HT-29 (cell line): ENCODE measurements at places on chromosomes 1 and 21. TPM values are rescaled to one million over a fixed set of nuclear protein-coding genes. Genes with fewer than 3 reads are reported as not detected.
A peak's percentile ranks its signal among the peaks of the same experiment; 100 is the strongest.

The RUNX3 gene
- 0.18 TPM in 1 of 2 replicates, not detected in the other for total RNA-seq

The SMIM12 gene
- total RNA-seq: 31.5 and 37.7 TPM in 2 replicates

The PAPPA2 gene
- not detected in 2 replicates for total RNA-seq

The PTGER3 gene
- not detected in 2 replicates for total RNA-seq

The PEAR1 gene
- total RNA-seq: 1.2 and 1.4 TPM in 2 replicates

The ROR1 gene
- 34.7 and 40.5 TPM in 2 replicates for total RNA-seq

The TMEM269 gene
- 0.03 TPM in 1 of 2 replicates, not detected in the other for total RNA-seq

The NBPF12 gene
- total RNA-seq: 2.0 and 2.4 TPM in 2 replicates

The LMO4 gene
- 174 and 184 TPM in 2 replicates for total RNA-seq

The GPR3 gene
- 2.1 and 2.6 TPM in 2 replicates for total RNA-seq

The NLRP3 gene
- total RNA-seq: 0.70 and 0.71 TPM in 2 replicates

The TSPEAR gene
- not detected in 2 replicates for total RNA-seq

The ADAMTS4 gene
- total RNA-seq: not detected in 2 replicates

DNA sequence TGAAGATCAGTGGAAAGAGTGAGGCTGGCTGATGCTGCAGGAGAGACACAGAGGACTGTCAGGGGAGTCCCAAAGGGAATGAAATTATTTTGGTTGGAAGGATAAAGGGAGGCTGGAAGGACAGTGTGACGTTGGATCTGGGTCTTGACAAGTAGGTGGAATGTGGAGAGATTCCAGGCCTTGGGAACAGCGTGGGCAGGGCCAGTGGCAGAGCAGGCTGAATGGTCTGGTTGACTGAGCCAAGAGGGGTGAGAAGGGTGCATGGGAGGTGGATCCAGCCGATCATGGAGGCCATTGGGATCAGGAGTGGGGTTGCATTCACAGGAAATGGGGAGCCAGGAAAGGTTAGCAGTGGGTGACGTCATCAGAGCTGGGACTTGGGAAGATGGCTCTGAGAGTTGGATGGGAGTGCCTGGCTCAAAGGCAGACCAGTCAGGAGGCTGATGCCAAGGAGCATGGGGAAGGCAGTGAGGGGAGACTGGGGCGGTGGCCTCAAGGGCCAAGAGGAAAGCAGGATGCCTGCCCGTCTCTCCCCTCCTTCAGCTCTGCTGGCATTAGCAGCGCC, 146.2 kb upstream of the VAMP3 start:
- no peak for DNase-seq

GRCh38 chr1:116853680-116854402, 55.9 kb upstream of the PTGFRN start:
- DNase-seq: peak; percentile 92

DNA sequence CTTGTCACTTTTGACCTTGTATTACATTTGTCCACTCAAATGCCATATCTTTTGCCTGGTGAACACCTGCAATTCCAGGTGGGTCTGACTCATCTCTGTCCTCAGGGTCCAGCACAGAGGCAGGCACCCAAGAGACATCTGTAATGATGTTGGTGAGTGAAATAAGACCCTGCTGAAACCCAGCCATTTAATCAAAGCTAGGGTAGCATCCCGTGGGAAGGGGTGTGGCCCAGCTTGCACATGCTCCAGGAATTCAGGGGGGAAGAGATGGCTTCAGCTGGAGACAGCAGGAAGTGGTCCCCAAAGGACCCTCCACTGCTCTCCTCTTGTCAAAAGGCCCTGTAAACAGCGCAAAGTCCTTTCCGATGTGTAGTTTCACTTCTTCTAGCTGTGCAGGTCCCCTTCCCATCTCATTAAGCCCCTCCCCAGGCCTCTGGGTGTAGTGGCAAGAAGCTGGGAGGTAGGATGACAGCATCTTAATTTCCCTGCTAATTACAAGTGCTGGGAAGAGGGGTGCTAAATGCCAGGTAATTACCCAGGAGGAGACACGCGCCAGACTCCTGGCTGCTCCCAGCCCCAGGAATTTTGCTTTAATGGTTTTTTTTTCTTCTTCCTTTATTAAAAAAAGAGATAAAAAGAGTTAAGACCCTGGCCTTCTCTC, 54.4 kb upstream of the TRABD2B start:
- DNase-seq: no peak

DNA sequence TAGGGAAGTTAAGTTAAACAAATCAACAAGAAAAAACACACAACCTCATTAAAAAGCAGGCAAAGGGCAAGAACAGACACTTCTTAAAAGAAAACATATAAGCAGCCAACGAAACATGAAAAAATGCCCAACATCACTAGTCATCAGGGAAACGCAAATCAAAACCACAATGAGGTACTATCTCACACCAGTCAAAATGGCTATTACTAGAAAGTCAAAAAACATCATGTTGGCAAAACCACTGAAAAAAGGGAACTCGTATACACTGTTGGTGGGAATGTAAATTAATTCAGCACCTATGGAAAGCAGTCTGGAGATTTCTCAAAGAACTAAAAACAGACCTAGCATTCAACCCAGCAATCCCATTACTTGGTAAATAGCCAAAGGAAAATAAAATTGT, 51.1 kb downstream of the HSF2BP start:
- DNase-seq: no peak

GRCh38 chr1:161119092-161119903, 1.4 kb downstream of the NIT1 start:
- DNase-seq: peak; percentile 78

- DNase-seq: no peak
Observed at GRCh38 chr1:101407505-101408211, 170.8 kb downstream of the S1PR1 start.

GRCh38 chr1:23644555-23644866, 47.1 kb upstream of the RPL11 start:
- no peak for DNase-seq

- DNase-seq: peak; percentile 52
Observed at GRCh38 chr1:9294910-9295636, 2.4 kb downstream of the SPSB1 start.

- no peak for DNase-seq
Observed at GRCh38 chr1:169316556-169316955, 51.0 kb downstream of the NME7 start.

DNA sequence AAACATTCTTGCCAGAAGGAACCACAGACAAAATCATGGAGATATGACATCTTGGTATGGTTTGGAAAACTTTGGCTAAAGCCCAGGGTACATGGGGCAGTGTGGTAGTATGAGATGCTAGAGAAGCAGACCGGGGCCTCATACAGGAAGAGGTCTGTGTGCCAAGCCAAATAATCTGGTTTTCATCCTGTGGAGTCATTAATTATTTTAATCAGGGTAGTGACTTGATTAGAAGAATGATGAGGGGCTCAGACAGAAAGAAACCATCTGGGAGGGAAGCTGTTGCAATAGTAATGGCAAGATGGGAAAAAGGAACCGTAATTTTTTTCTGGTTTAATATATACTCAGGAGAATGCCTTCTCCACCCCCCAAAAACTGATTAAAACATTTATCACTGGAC, 318.0 kb downstream of the BRINP2 start:
- DNase-seq: no peak

DNA sequence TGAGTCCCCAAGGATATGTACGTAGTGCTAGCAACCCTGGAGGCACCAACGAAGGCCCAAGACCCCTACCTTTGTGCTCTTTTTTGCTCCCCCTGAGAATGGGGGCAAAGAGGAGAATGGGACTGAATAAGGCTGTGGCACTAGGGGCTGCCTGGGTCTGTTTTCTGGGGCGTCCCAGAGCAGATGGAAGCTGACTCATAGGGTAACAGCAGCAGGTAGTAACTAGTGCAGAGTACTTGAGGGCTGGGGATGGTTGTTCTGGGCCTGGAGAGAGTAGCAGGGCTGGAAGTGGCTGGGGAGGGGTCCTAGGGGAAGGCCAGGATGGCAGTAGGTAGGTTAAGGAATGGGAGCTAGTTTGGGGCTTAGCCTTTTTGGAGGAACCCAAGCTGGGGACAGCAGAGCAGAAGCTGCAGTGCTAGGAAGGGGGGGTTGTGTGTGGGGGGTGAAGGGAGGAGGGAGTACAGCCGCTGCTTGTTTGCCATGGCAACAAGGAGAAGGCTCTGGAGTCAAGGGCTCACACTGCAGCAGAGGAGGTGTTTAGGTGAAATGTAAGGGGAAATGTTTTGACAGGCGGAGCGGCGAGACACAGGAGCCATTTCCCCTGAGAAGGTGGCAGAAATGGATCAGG, 1.8 kb downstream of the NCDN start:
- no peak for DNase-seq

DNA sequence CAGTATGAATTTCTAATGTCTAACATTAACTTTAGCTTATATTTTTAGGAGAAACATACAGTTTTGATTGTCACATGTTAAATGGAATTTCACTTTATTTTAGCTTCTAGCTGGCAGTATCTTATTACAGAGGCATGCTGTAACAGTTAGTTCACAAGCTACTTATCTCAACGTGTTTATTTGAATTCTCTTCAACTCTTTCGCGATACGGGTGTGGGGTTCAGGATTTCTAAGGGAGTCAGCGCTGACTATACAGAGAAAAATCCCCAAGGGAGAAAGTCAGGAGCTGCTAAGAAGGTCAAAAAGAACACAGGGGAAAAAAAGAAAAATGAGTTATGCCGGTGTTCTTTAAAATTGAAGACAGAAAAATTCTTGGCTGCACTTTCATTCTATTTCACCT, 296.2 kb downstream of the VAV3 start:
- DNase-seq: no peak

- no peak for DNase-seq
Observed at GRCh38 chr21:44886113-44887075, 12.9 kb upstream of the PTTG1IP start.

DNA sequence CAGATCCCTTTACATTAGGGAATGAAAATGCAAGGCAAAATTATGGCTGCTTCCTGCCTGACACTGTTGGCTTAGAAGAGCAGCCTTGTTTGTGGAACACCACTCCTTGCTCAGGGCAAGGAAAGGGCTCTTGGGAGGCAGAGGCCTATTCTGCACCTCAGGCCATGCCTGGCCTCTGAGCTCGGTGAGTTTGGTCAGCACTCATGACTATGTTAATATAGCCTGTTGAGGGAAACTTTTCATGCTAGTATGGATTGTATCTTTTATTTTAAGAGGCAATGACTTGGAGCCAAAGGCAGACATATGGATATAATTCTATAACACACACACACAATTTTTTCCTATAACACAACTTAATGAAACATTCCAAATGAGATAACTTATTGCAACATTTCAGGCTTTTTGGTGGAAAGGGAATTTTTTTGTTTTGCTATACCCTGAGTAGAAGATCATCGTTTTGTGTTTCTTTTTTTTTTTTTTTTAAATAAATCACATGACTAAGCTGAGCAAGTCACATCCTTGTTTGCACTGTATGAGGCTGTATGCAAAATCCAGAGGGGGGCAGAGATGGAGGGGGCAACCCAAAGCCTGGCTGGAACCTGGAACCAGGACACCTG, 5.6 kb upstream of the YRDC start:
- DNase-seq: no peak

- no peak for DNase-seq
Observed at GRCh38 chr1:24897263-24898151, 32.6 kb downstream of the RUNX3 start.

- peak; percentile 56 for DNase-seq
Observed at GRCh38 chr1:47555306-47555705, 117.5 kb downstream of the FOXD2 start.

DNA sequence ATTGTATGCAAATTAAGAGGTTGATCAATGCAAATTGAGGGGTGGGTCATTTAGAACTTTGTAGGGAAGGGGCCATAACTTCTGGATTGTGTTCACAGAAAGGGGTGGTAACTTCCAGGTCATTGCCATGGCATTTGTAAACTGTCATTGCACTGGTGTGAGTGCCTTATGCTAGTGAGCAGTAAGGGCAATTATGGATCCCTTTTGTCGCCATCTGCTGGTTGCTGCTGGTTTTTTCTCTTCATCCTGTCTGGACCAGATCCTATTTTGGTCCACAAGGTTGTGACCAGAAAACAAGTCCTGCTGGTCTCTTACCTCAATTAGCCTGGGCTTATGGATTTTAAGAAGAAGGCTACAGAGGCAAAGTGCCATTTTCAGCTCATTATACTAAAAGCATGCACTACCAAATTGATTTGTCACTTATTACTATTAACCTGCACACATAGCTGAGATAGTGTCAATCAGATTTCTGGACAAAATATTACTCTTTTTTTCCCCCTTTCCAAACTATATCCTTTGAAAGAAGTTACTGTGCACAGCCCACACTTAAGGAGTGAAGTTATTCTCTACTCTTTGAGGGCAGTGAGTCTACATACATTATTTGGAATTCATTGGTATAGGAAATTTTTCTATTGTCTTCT, 196.2 kb downstream of the ZC3H11B start:
- DNase-seq: peak; percentile 86

DNA sequence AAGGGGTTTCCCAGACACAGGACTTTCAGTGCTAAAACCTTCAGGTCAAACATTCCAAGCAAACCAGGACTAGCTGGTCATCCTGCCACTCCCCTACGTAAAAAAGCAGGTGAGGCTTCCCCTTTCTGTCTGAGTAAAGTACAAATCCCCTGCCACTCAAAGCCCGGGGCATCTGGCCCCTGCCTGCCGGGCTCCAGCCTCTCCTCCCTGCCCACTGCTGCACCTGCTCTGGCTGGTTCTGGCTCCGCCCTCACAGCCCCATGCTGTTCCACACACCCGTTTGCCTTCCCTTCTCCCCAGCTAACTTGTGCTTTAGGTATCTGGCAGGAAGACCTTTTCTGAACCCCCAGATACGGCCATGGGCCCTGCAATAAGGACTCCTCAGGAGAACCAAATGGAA, 23.3 kb upstream of the S100A7 start:
- DNase-seq: no peak

- DNase-seq: no peak
Observed at GRCh38 chr21:30541764-30542163, at the start of gene KRTAP19-6. Gene KRTAP19-6, minus strand, starts transcription at chr21:30541864. Its CDS starts 31 bp downstream, at chr21:30541833.

GRCh38 chr1:99675292-99675691, 29.4 kb downstream of the PALMD start:
- DNase-seq: no peak

- DNase-seq: no peak
Observed at GRCh38 chr1:119141020-119141424, 569 bp upstream of the WARS2 start.

DNA sequence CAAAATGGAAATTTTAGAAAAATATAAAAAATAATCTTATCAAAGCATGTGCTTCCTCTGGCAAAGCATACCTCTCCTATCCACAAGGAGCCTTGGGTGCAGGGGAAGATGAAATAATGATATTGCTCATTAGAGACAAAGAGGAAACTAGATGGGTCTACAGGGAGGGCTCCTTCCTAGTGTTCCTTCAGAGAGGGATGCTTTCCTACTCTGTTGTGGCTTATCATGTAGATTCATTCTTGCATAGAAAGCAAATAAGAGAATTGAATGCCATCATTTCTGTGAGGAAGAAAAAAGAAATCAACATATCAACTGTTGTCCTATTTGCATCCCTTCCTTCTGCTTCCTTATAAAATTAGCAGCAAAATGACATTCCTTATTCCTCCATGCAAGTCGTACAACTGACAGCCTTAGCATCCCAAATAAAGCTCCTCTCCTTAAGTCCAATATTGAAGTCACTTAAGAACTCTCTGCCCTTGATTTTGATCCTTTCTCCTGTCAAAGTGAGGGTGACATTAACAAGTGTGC, 543.9 kb upstream of the PLXNA2 start:
- DNase-seq: no peak

GRCh38 chr1:93608187-93609109, 73.2 kb downstream of the BCAR3 start:
- DNase-seq: no peak

GRCh38 chr1:57683037-57683942, 259.4 kb upstream of the DAB1 start:
- DNase-seq: no peak
